ENCODE measurements at places on chromosomes 2 and 18.

GRCh38 chr2:71865391-71865965 lies 282.2 kb downstream of the CYP26B1 start:
- no peak for DNase-seq

GRCh38 chr2:154696810-154697417 lies 1.6 kb upstream of the KCNJ3 start:
- DNase-seq: no peak

DNA sequence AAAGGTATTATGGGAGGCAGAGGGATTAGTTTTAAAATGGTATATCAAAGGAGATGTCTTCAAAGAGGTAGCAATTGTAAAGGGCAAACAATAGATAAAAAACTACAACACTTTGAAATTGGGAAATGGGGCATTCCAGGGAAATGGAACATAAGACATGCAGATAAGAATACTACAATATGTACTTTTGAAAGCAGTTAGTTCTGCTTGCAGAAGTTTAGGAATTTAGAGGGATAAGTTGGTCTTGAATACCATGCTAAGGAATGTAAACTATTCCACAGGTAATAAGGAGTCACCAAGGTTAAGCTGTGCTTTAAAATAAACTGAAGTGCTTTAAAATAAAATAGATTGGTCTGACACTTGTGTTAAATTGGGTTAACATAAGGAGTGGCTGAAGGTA lies 571.7 kb upstream of the ACVR2A start:
- DNase-seq: no peak

- no peak for DNase-seq
Observed at GRCh38 chr2:242030858-242031257, 161.3 kb downstream of the RTP5 start.

DNA sequence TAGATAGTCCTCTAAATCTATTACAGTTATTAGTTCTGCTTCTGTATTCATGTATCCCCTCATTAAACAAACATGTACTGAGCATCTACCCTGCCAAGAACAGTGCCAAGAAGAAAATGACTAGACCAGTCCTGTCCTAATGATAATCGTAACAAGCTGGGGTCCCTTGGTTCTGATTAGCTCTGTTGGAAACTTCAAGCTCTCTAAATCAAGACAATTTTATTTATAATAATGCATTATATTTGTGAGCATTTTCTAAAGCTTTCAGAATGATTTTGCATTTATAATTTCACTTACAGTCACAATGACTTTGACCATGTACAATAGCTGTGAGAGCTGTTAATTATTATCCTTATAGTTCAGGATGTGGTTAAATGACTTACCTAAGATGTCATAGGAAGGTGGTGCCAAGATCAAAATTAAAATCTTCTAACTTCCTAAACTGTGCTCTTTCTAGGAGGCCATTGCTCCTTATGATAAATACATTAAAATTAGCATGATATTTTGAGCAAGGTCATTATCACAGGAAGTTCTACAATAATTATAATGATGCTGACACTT lies 336.5 kb upstream of the SLC39A10 start:
- DNase-seq: peak; percentile 8

GRCh38 chr18:9428301-9428706 lies 47.0 kb upstream of the RALBP1 start:
- DNase-seq: no peak

DNA sequence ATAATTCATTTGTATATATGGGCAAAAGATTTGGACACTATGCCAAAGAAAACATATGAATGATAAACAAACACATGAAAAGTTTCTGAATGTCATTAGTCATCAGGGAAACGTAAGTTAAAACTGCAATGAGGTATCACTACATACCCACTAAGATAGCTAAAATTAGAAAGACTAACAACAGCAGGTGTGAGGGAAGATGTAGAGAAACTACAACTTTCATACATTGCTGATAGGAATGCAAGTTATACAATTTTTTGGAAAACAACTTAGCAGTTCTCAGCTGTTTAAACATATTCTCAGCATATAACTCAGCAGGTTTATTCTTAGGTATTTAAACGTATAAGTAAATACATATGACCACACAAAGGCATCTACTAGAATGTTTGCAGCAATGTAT lies 563.5 kb upstream of the KLHL29 start:
- DNase-seq: no peak

GRCh38 chr2:236350426-236350825 lies 86.2 kb upstream of the ASB18 start:
- no peak for DNase-seq

- DNase-seq: peak; percentile 47
Observed at GRCh38 chr2:73640511-73640911, 1.7 kb downstream of the NAT8 start.

DNA sequence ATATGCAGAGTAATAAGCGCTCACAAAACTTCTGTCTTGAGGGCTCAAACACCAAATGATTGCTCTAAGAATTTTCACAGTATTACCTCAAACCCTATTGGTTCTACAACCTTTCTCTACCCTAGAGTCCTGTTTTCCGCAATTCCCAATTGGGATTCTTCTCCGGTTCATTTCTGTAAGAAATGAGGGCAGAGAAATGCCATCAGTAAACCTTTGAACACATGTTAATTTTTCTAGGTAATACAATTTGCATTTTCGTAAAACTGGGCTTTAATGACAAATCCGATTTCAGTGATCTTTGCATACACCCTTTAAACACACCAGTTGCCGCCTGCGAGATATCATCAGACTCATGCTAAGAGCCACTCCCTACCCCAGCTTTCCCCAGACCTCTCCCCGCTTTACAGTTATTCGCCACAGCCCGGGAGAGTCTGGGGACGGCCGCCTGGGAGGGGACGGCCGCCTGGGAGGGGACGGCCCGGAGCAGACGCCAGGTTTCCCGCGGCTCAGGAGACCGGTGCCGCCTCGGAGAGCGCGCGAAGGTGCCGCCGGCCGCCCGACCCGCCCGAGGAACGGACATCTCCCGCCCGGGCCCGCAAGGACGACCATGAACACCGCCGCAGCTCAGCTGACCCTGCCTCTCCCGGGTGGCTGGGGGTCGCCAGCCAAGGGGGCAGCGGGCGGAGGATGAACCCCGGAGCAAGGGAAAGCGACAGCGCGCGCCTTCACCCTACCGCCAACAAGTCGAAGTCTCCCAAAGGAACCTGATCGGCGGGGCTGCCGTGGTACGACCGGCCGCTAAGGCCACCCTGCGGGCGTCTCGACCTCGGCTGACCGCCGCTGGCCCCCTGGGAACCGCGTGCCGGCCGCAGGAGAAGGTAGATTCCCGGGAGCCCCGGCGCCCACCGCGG lies 463 bp downstream of the SMC6 start:
- DNase-seq: peak; percentile 34

- DNase-seq: peak; percentile 46
Observed at GRCh38 chr2:46493241-46493970, 14.0 kb downstream of the TMEM247 start.

- DNase-seq: peak; percentile 72
Observed at GRCh38 chr2:45028276-45028675, 19.0 kb upstream of the SIX2 start.

- DNase-seq: no peak
Observed at GRCh38 chr2:31051258-31052140, 86.7 kb downstream of the GALNT14 start.

- DNase-seq: no peak
Observed at GRCh38 chr2:140526575-140526974, 1604.2 kb downstream of the LRP1B start.

- DNase-seq: peak; percentile 25
Observed at GRCh38 chr2:128531856-128532255, 213.2 kb upstream of the HS6ST1 start.

GRCh38 chr18:21393986-21394385 lies 152.0 kb downstream of the GREB1L start:
- DNase-seq: peak; percentile 66

DNA sequence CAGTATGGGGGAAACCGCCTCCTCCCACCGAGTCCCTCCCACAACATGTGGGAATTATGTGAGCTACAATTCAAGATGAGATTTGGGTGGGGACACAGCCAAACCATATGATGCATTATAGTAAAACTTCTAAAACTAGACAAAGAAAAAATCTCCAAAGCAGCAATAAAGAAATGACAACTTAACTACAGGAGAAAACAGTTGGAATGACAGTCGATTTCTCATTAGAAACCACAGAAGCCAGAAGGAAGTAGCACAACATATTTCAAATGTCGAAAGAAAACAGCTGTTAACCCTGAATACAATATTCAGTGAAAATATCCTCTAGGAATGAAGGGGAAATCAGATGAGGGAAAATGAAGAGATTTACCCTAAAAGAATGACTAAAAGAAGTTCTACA lies 53.5 kb upstream of the TCF4 start:
- DNase-seq: no peak

DNA sequence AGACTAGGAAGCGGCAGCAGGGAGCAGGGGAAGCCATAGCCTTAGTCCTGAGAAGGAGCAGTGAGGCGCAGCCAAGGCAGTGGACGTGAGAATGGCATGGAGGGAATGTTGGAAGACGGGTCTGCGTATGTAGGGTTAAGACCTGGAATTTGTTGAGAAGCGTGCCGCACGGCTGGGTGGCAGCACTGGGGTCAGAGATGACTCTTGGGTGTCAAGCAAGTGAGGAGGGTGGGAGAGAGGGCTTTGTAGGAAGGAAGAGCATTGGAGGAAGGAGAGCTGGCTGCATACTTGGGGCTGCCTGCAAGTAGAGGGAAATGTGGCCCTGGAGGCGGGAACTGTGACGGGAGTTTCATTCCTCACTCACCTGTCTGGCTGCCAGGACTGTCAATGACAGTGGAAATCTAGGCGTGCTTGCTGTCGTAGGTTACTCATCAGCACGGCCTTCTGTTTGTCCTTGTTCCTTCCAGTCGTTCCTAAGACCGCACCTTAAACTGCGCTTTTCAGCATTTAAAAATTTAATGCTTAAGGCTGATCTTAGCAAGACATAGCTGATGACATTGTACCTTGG lies 108.0 kb downstream of the ITGB1BP1 start:
- no peak for DNase-seq

- DNase-seq: no peak
Observed at GRCh38 chr2:241268306-241268705, 47.2 kb downstream of the HDLBP start.

DNA sequence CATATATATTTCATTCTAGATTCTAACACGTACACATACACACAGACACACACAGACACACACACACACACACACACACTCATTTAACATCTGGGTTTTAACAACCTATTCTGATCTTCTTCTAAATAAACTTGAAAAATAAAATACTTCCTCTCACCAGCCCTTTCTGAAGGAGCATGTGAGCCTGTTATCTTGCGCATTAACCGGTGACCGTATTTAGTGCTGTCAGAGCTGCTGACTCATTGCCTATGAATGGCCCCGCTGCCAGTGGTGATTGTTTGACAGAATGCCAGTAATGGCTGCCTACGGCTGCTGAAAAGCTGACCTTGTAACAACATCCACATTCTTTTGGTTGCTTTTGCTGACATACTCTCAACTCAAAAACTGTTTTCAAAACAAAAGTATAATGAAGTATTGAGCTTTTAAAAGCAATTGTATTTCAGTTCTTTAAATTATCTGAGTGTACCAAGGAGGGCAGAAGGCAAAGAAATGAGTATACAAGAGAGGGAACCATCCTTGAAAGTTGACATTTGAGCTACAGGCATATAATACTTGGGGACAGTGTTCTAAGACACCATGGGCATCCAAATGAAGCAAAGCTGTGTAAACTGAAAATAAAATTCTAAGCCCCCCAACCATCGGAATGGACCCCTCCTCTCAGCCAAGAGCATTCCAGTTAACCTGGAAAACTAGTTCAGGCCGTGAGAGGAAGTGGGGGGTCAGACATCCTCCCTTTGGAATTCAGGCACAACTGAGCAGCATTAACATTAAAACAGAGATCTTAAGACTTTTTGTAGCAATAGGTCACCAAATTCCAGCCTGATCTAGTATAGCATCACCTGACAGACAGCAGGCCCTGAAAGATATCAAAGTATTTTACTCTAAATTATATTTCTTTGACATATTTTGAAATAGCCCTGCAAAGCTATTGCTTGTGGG lies 50.2 kb upstream of the DTNA start:
- peak; percentile 96 for DNase-seq

- no peak for DNase-seq
Observed at GRCh38 chr2:38416296-38417036, 39.4 kb upstream of the ATL2 start.

DNA sequence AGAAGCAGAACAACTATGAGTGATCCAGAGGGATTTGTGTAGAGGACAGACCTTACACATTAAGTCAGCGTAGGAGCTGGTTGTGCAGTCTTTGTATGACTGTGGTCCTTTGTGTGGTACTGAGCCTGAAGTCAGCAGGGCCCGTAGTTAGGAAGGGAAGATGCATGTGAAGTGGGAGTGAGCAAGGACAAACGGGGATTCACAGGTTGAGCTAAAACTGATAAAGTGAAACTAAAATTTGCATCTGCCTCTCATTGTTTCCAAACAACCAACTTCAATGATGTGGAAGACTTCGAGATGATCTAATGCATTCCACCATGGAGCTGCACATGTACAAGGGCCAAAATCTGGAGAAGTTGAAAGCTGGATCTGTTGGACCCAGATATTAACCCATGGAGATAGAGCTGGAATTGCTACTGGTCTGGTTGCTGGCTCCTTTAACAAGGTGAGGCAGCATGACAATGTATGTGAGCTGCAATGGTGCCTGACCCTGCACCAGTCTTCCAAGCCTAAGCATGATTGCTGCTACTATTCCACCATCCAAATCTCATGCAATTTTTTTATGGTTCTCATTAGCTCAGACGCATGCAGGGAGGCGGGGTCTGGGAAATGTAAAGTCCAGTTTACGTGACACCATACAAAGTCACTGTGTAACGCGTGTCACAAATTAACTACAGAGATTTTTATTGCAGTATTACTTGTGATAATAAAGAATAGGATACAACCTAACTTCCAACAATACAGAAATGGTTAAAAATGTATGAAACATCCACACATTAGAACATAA lies 12.1 kb upstream of the CYBRD1 start:
- no peak for DNase-seq

GRCh38 chr2:65802298-65802942 lies 370.0 kb upstream of the SPRED2 start:
- DNase-seq: no peak

- no peak for DNase-seq
Observed at GRCh38 chr18:48919547-48919946, 31.2 kb downstream of the SMAD7 start.

- no peak for DNase-seq
Observed at GRCh38 chr2:172094294-172095145, 8.2 kb downstream of the DLX2 start.

GRCh38 chr2:127721311-127721977 lies 20.1 kb downstream of the SFT2D3 start:
- no peak for DNase-seq

GRCh38 chr2:16537347-16537746 lies 128.3 kb downstream of the CYRIA start:
- peak; percentile 6 for DNase-seq

- no peak for DNase-seq
Observed at GRCh38 chr2:211609127-211609526, 929.5 kb downstream of the ERBB4 start.
